ENCODE measurements at places on chromosomes 4 and X.

GRCh38 chrX:64204252-64204651 lies 1.3 kb downstream of the AMER1 start:
- DNase-seq = no peak

- no peak for DNase-seq
Measured at GRCh38 chr4:83251447-83251830, 33.2 kb downstream of the COQ2 start.

GRCh38 chrX:111609206-111609605 lies 71.8 kb upstream of the ALG13 start:
- DNase-seq = no peak

DNA sequence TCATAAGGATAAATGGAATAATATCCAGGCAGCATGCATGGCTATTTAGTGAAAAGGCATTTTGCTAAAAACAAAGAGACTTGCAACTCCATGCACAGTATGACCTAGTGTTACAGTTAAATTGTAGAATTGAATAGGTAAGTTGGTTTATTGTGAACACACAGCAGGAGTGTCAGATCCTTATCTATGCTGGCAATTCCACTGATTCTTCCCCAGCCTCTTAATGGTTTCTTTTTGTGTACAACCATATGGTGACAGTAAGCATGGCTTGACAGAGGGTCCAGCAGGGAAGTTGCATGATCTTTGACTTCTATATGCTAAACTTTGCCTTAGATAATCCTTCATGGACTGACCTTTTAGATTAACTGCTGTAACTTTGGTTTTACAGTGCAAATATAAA lies 936.6 kb upstream of the EPHA5 start:
- DNase-seq = no peak

GRCh38 chr4:136664988-136665387 lies 867.3 kb downstream of the PCDH18 start:
- no peak for DNase-seq

- DNase-seq = no peak
Measured at GRCh38 chr4:141739636-141740035, 103.3 kb downstream of the IL15 start.

DNA sequence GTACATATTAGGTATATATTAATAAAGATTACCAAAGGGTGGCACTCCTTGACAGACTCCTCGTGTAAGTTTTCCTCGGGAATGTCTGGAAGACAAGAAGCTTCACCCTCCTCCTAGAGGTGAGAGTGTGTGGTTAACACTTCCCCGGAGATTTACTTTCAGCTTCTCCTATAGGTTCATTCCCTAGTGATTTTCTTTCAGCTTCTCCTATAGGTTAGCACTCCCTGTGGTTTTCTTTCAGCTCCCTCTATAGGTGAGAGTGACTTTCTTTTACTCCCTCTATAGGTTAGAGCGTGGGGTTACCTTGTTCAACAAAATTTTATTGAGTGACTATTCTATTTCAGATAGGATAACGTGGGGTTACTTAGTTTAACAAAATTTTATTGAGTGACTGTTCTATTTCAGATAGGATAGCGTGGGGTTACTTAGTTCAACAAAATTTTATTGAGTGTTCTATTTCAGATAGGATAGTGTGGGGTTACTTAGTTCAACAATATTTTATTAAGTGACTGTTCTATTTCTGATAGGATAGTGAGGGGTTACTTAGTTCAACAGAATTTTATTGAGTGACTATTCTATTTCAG lies 106.0 kb upstream of the PLAC1 start:
- peak; percentile 38 for DNase-seq

GRCh38 chrX:102345916-102346315 lies 93.9 kb downstream of the NXF2B start:
- peak; percentile 71 for DNase-seq

- DNase-seq = no peak
Measured at GRCh38 chr4:89248879-89249281, 58.7 kb downstream of the GPRIN3 start.

- DNase-seq = no peak
Measured at GRCh38 chr4:19925516-19925915, 326.2 kb upstream of the SLIT2 start.

All from activated CD4-positive, alpha-beta T cell treated with anti-CD3 and anti-CD28 coated beads, Interleukin-2, Interleukin-6, amounts not matched to agents 100 ng/mL and 50 ng/mL, durations not matched to agents 16 hours and 8 hours (primary cell).